ENCODE measurements at places on chromosomes 5 and 9.

GRCh38 chr5:1131191-1131621 lies 19.3 kb upstream of the SLC12A7 start:
- DNase-seq = no peak

GRCh38 chr9:79809931-79810330 lies 238.2 kb downstream of the TLE4 start:
- DNase-seq = no peak

DNA sequence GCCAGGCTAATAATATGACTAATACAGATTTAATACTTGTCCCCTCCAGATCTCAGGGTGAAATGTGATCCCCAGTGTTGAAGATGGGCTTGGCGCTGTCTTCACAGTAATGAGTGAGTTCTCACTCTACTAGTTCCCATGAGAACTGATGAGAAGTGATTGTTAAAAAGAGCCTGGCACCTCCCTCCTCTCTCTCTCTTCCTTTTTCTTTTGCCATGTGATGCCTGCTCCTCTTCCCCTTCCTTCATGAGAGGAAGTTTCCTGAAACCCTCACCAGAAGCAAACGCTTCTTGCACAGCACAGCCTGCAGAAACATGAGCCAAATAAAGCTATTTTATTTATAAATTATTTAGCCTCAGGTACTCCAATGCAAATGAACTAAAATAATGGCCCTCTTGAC lies 55.2 kb downstream of the GLDC start:
- no peak for DNase-seq

- no peak for DNase-seq
Observed at GRCh38 chr5:53820802-53821171, 260.3 kb downstream of the NDUFS4 start.

- DNase-seq = no peak
Observed at GRCh38 chr9:105144841-105145240, 99.6 kb upstream of the SLC44A1 start.

GRCh38 chr5:32027717-32028458 lies 146.2 kb downstream of the GOLPH3 start:
- peak; percentile 70 for DNase-seq

GRCh38 chr5:72185496-72186329 lies 78.4 kb downstream of the MAP1B start:
- no peak for DNase-seq

GRCh38 chr5:95818181-95819147 lies 4.1 kb downstream of the GLRX start:
- no peak for DNase-seq

DNA sequence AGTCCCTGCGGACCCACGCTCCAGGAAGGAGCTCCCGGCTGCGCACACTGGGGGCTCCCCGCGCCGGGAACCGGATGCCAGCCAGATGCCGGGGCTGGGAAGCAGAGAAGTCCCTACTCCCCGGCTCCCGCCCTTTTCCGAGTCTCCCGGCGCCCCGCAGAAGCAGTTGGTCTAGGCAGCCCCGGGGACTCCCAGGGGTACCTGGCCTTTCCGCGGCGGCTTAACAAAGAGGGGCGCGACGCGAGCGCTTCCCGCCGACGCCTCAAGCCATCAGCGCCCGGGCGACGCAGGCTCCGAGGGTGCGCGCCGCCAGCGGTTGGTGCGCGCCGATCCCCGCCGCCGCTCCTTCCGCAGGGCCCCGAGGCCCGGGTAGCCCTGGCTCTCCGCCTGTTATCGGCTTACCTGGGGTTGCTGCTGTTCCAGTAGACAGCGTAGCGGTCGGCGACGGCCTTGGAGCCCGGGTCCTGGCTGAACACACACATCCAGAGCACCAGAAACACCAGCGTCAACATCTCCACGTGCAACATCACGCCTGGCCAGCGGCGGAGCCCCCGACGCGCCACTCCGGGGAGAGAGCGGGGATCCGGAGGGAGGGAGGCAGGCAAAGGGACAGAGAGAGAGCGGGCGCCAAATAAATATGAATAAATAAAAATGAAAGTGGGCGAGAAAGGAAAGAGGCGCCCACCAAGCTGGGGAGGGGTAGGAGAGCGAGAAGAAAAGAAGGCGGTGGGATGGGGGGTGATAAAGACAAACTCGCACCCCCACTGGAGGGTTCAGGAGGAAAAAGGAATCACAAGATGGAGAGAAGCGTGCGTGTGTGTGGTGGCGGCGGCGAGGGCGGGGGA lies 428 bp downstream of the EFNA5 start:
- DNase-seq = no peak

All from NCI-H460 (cell line).